RWPE2 (cell line): ENCODE measurements at places on chromosomes 3 and 15.

DNA sequence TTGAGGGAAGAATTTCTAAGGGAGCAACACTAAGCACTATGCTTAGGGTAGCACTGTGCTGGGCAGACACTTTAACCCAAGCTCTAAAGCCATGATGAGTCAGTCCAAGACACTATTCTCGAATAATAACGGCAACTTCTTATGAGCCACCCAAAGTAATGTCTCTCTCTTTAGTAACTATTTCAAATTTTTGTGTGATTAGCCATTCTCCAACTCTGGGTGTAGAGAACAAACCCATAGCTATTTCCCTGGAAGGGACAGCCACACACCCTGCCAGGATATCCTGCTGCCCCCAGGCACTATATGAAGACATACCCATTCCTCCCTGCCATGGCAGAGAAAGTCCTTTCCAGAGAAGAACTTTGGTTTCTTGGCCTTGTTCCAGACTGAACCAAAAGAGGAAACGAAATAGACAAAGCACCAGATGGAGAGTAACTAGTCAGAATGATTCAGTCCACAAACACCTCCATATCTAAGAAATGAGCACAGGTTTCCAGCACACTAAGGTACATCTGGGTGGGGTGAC lies 384.9 kb upstream of the THBS1 start:
- peak; percentile 98 for DNase-seq

- DNase-seq = no peak
Observed at GRCh38 chr3:57826245-57826951, 70.3 kb downstream of the SLMAP start.

DNA sequence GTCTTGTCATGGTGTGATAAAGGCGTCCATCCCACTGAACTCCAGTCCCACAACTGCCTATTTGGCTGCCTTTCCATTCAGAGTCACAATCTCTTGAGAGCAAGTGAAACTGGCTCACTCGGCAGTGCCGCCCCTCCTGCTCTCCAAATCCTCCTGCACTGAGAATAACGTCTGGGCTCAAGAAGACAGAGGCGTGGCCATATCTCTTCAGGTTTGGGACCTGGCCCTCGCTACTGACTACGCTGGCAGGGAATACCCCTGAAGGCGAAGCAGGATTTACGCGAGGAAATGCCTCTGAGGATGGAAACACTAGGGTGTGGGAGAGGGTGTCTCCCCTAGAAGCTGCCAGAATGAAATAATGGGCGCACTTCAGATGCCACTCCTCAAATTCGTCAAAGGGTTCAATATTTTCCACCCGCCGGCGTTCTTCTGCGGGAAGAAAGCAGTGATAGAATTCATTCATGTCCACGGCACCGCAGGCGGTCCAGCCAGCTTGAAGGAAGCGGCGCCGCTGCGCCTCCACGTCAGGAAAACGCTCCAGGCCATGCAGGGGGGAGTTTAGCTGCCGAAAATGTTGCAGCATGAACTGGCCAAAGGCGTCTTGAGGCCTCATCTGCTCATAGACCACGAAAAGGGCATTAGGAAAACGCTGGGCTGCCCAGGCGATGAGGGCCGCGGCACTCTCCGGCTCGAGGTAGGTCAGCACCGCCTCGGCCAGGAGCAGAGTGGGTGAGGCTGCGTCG lies 985 bp downstream of the LCMT2 start:
- no peak for DNase-seq

DNA sequence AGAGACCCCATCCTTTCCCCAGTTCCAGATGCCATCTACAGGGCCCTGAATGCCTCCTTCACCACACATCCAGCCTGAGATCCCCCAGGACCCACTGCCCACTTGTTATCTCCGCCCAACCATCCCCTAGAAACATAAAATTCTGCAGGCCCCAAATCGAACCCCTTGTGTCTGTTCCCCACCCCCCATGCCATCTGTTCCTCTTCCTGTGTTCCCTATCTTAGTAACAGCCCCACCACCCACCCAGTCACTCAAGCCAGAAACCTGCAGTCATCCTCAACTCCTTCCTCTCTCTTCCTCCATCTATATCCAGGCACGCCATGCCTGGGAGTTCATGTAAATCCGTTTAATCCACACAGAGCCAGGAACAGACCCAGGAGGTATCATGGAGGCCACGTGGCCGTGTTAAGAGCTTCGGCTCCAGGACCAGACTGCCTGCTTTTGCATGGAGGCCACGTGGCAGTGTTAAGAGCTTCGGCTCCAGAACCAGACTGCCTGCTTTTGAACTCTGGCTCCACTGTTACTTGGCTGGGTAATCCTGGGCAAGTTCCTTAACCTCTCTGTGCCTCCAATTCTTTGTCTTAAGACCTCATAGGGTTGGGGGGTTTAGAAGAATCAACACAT lies 4.8 kb downstream of the CSRNP1 start:
- DNase-seq = no peak

DNA sequence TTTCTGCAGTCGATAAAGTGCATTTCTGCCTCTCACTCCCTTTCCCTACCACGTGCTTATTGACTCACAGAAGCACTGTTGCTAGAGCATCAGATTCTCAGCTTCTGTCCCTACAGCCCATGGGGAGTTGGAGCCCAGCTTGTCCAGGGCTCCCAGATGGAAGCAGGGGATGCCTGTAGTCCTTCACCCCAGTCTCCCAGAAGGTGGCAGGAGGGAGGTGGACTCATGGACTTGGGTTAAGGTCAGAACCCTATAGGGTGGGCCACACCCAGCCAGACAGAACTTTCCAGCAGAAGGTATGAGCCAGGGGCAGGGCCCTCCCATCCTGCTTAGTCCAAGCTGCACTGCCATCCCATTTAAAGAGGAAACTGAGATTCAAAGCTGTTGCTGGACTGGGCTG lies 33.1 kb upstream of the SEMA3F start:
- no peak for DNase-seq

DNA sequence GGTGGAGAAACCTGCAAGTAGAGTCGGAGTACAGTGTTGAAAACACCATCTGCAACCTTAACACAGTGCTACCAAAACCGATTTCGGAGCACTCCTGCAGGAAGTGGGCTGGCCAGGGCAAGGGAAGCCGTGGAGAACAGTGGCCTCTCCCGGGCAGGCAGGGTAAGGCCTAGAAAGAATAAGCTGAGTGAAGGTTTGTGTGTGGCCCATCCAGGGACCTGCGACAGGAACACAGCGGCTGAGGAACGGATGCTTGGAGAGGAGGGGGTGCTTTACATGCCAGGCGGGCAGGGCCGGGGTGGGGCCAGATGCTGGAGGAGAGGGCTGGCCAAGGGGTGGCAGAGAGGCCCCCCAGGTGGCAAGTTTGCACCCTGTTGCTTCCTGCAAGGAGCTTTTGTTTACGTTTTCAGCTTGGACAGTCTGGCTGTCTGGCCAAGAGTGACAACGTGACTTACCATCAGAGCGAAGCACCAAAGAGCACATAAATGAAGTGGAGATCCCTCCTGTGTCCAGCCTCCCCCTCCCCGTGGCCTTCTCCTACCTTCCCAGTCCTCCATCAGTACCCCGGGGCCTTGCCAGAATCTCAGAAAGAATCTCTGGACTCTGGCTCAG lies 156.5 kb downstream of the PGPEP1L start:
- peak; percentile 89 for DNase-seq

- DNase-seq = no peak
Observed at GRCh38 chr3:147615035-147615434, 205.9 kb downstream of the ZIC1 start.

GRCh38 chr3:99730870-99731269 lies 86.8 kb upstream of the CMSS1 start:
- DNase-seq = no peak

DNA sequence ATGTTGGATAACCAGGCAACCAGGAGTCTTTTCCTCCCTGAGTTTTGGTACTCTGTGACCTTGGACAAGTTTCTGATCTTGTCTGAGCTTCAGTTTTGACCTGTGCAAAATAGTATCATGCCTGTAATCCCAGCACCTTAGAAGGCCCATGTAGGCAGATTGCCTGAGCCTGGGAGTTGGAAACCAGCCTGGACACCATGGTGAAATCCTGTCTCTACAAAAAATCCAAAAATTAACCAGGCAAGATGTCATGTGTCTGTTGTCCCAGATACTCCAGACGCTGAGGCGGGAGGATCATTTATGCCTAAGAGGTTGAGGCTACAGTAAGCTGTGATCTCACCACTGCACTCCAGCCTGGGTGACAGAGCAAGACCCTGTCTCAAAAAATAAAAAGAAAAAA lies 114.8 kb downstream of the IL12A start:
- no peak for DNase-seq

- DNase-seq = no peak
Observed at GRCh38 chr3:165607221-165607620, 230.0 kb downstream of the BCHE start.

DNA sequence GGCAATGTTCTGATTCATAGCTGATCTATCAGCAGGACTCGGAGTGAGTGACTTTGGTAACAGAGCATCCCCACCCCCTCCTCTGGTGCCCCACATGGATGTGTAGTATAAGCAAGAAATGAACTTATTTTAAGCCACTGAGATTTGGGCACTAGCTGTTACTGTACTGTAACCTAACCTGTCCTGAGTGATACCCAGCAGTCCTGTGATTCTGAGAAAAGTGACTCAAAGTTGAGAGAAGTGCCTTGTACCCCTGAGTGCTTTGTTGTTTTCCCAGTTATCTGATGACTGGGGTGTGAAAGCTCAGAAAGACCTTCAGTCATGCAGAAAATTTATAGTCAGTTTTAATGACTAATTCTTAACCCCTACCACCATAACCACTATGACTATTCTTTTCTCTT lies 439.9 kb upstream of the RBMS3 start:
- no peak for DNase-seq

- no peak for DNase-seq
Observed at GRCh38 chr3:155149494-155149893, 69.4 kb downstream of the MME start.

DNA sequence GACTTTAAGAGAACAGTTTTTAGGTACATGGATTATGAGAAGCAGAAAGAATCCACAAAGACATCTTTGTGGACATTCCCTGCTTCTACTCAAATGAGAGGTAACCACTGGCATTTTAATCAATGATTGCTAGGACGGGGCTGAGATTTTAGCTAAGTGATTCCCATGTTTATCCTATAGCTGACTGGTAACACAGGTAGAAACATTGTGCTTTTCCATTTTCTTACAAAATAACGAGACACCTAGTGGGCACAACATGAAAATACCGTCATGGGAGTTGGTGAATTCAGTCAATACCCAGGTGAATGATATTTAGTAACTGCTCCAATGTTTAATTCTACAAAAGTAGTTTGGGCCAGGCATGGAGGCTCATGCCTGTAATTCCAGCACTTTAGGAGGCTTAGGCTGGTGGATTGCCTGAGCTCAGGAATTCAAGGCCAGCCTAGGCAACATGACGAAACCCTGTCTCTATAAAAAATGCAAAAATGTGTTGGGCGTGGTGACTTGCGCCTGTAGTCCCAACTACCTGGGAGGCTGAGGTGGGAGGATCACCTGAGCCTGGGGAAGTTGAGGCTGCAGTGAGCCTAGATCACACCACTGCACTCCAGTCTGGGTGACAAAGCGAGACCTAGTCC lies 37.2 kb upstream of the DENND4A start:
- DNase-seq = no peak

- DNase-seq = no peak
Observed at GRCh38 chr3:55946574-55947160, 459.6 kb upstream of the WNT5A start.

DNA sequence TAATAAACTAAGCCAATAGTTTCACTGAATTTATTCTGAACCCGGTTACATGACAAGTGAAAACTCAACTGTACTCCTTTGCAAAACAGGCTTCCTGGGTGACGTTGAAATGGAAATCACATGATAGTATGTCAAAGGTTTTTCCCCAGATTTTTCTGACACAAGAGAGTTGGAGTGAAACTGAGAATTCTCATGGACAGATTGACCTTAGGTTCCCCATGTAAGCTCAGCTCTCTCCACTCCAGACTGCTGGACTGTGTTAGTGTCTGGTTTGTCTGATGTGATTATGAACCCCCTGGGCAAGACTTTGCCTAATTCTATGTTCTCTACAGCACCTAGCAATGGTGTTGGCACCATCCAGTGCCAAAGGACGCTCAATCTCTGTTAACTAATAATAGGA lies 219.7 kb upstream of the COL8A1 start:
- no peak for DNase-seq

DNA sequence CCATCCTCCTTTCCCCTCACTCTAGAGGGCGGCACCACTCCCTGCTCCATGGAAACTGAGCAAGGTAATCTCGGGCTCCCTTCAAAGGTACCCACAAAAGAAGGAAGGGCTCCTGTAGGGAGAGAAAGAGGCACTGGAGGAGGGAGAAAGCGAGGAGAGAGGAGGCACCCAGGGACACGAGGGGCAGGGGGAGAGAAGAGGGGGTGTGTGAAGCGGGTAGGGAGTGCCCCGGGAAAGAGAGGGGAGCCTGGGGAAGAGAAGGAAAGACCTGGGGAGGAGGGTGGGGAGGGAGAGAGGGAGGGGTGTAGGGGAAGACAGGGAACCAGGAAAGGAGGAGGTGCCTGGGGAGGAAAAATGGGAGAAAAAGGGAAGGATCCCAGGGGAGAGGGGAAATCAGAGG lies 523 bp downstream of the VILL start:
- DNase-seq = no peak

DNA sequence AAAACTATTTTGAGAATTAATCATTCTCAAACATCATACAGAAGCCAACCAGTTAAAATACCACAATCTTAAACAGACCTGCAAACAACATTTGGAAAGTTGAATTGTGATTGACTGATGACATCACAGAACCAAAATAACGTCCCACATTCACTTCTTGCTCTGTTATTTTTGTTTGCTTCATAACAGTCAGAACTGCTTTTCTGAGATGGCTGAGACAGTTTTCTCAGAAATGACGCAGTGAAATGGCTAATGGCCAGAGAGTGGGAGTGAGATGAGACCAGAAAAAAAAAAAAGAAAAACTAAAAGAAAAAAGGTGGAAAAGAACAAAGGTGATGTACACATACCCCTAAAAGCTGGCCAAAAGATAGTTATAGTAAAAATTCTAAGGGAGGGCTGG lies 1061.2 kb downstream of the FHIT start:
- no peak for DNase-seq

DNA sequence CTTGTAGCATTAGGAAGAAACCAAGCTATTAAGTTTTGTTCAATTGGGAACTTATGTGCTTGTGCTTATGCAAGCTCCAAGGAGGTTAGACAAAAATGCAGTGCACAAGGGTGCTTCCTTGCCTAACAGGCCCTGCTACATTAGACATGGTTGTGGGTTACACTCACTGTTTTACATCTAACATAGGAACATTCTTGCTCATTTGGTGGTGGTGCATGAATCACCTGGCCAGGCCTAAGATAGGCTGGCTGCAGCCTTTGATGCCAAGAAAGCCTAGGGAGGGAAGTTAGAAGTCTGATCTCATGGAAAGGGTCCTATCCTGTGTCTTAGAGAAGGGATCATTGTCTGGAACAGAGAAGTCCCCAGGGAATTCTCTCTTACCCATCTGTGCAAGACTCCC lies 43.5 kb downstream of the CA12 start:
- DNase-seq = no peak
